ENCODE measurements at places on chromosomes 12 and 14.

- no peak for DNase-seq
These were observed 1.7 kb upstream of the CLEC4C start for GRCh38 chr12:7748852-7749251.

DNA sequence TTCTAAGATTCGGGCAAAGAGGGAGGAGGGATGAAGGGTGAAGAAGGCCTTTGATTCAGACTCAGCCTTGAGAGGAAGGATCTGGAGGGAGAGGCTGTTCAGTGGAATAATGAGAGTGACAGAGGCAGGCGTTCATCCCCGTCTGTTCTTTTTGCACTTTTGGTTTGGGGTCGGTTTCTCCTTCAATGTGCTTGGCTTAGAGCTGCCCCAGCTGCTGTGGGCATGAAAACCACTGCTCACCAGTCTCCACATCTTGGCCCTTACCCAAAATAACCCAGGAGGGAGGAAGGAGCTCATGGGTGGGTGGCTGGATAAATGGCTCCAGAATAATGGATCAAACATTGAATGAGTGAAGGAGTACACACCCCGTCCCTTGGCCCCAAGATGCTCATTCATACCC lies 261.7 kb upstream of the FKBP4 start:
- DNase-seq, result no peak

- peak; percentile 80 for DNase-seq
These were observed 1.5 kb downstream of the CALM1 start for GRCh38 chr14:90398315-90398839.

DNA sequence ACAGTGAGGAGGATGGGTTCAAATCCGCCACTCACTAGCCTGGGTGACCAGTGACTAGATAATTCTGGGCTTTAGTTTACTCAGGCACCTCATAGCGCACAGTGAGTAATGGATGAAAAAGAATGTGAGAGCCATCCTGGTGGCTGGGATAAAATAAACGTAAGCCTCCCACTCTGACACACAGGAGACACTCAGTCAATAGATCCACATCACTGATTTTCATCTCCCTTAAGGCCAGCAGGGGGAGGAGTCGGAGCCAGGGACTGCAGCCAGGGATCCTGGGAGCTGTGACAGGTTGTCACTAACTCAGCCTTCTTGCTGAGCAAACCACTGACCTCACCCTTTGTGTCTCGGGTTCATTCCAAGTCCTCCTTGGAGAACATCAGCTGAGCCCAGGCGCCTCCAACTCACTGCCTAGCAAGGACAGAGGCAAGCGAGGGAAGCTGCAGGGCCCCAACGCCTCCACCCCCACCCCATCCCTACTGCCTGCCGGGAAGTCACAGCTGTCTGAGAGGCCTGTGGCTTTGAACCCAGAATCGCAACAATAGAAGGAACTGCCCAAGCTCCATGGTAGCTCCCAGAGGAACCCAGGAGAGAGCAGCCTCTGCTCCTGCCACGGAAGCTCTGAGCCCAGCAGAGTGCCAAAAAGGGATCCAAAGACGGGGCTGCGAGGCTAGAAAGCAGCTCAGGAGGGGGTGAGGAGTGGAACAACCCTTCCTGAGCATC lies 30.7 kb downstream of the PXN start:
- DNase-seq, result peak; percentile 81

GRCh38 chr12:132572801-132573760 lies 37.3 kb downstream of the LRCOL1 start:
- DNase-seq, result no peak

All from mucosa of descending colon (tissue), 3 donors.